H9 (cell line): ENCODE measurements at places on chromosomes 2 and 18.

GRCh38 chr2:167157523-167157922, 269.2 kb downstream of the XIRP2 start:
- DNase-seq = no peak

GRCh38 chr2:85995648-85996529, 107.1 kb upstream of the ST3GAL5 start:
- peak; percentile 17 for DNase-seq

DNA sequence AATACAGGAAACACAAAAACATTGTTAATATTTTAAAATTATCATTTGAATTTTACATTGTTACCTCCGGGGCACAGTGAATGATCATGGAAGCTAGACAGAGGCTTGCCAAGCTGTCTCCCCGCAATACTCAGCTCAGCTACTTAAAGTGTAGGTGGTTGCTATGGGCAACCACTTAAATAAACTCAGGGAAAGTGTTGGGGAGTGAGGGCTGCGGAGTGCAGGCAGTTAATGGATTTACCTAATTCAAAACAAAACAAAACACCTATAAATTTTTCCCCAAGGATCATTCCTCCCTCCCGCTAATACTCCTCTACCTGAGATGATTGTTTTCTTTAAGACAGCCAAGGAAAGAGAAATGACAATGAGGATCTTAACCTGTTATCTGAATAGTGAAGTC, 349.5 kb downstream of the TGIF1 start:
- no peak for DNase-seq

DNA sequence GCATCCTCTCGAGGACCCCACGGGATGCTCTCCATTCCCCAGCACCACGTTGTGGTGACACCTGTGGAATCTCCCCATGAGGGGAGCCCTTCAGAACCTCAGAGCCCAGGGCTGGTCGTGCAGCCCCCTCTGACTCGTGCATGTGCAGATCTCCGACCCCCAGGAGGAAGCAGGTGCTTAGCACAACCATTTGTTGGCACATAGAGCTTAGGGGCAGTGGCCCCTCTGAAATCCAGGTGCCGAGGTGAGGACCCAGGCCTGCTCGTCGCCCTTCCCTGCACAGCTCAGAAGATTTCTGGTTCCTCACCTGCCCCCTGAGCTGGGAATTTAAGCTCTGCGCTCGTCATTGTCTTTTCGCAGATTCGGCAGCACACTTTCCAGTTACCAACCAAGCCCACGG, 1.3 kb upstream of the OTOS start:
- no peak for DNase-seq

DNA sequence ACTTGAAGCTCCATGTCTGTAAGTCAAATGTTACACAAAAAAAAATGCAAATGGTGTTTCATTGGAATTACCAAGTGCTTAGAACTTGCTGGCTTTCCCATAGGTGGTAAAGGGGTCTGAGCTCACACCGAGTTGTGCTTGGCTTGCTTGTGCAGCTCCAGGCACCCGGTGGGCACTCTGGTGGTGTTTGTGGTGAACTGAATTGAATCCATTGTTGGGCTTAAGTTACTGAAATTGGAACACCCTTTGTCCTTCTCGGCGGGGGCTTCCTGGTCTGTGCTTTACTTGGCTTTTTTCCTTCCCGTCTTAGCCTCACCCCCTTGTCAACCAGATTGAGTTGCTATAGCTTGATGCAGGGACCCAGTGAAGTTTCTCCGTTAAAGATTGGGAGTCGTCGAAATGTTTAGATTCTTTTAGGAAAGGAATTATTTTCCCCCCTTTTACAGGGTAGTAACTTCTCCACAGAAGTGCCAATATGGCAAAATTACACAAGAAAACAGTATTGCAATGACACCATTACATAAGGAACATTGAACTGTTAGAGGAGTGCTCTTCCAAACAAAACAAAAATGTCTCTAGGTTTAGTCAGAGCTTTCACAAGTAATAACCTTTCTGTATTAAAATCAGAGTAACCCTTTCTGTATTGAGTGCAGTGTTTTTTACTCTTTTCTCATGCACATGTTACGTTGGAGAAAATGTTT, 97.9 kb upstream of the IL1R2 start:
- peak; percentile 81 for DNase-seq

GRCh38 chr2:131038258-131039100, 54.8 kb downstream of the FAM168B start:
- DNase-seq = no peak

DNA sequence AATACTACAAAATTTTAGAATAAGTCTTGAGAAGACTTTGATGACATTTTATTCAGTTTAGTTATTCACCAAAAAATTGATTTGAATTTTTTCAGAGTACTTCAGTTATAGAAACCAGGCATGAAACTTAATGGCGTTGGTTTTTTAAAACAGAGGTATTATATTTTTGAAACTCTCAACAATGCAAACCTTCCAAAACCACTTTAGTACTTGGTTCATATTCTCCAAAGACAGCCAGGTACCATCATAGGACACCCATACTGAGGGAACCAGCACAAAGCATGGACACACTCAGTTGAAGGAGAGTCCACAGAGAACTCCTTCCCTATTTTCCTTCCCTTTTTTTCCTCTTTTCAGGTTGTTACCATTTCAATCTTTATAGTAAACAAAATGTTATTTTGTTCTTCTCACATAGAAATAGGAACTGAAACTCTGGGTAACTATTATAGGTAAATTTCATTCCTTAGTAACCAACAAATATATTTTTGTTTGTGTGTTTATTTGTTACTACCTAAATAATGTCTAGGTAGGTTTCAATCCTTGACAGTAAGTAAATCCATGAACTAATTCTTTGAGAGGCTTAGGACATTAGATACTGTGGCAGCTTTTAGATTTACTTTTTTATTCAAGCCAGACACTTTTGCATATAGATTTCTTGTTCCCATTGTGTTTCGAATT, 95.8 kb downstream of the TMEFF2 start:
- DNase-seq = no peak

- no peak for DNase-seq
Measured at GRCh38 chr2:143171817-143172216, 42.6 kb downstream of the ARHGAP15 start.

DNA sequence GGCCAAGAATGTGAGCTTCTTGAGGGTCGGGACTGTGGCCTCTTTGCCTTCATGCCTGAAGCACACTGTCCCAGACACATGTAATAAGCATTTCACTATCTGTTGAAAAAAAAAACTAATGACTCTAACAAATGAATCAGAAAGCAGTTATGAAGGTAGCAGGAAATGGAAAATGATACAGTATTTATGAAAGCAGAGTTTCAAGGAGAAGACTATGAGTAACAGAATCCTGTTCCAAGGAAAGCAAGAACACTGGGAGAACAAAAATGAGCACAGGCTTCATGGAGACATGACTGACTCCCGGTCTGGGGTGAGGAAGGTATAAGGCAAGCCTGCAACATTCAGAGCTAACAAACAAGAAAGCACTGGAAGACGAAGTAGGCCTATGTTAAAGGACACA, 190.8 kb downstream of the RNF152 start:
- no peak for DNase-seq

GRCh38 chr2:54591551-54591950, 131.9 kb upstream of the EML6 start:
- no peak for DNase-seq

GRCh38 chr2:75548036-75548573, 12.6 kb downstream of the EVA1A start:
- no peak for DNase-seq

GRCh38 chr2:180048251-180048650, 41.2 kb upstream of the CWC22 start:
- DNase-seq = no peak

- no peak for DNase-seq
Measured at GRCh38 chr18:67783196-67783946, 266.9 kb upstream of the DSEL start.

DNA sequence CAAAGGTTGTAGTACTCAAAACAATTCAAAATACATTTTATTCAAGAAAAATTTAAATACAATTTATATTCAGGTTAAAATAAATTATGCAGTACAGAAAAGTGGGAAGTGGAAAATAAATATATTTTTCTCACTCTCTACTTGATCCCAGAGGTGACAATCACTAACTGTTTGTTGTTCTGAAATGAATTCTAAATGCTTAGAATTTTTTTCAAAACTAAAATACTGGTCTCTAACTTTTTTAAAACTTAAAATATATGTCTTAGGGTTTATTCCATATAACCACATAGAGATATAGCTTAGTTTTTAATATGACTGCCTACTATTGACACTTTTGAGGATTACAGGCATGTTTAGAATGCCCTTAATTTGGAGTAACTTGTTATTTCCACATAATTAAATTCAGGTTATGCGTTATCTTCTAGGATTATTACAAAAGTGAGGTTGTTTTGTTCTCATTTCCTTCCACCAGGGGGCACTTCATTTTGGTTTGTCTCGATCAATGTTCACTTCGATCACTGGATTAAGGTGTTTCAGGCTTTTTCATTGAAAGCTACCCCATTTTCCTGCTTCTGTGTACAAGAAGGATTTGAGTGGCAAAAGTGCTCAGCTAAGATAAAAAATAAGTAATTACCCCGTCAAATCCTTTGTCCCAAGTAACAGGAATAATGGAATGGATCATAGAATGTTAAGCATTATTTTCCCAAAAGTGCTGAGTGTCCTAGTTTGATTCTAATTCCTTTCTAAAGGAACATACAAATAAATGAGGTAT, 27.1 kb upstream of the TFPI start:
- no peak for DNase-seq

DNA sequence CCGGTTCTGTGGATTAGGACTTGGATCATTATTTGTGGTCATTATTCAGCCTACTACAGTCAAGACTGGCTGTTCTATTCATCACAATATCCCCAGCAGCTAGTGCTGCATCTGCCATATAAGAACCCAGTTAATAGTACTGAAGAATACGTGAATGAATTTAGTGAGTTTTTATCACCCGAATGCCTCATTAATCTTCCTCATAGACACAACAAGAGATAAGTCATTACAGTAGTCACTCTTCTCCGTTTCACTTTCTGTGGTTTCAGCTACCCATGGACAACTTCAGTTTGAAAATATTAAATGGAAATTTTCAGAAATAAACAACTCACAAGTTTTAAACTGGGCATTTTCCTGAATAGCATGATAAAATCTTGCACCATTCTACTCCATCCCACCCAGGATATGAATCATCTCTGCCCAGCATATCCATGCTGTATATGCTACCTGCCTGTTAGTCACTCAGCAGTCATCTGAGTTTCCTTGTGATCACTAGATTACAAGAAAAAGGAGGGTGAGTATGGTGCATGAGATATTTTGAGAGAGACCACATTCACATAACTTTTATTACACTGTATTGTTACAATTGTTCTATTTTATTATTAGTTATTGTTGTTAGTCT, 363.7 kb upstream of the CHAC2 start:
- no peak for DNase-seq

DNA sequence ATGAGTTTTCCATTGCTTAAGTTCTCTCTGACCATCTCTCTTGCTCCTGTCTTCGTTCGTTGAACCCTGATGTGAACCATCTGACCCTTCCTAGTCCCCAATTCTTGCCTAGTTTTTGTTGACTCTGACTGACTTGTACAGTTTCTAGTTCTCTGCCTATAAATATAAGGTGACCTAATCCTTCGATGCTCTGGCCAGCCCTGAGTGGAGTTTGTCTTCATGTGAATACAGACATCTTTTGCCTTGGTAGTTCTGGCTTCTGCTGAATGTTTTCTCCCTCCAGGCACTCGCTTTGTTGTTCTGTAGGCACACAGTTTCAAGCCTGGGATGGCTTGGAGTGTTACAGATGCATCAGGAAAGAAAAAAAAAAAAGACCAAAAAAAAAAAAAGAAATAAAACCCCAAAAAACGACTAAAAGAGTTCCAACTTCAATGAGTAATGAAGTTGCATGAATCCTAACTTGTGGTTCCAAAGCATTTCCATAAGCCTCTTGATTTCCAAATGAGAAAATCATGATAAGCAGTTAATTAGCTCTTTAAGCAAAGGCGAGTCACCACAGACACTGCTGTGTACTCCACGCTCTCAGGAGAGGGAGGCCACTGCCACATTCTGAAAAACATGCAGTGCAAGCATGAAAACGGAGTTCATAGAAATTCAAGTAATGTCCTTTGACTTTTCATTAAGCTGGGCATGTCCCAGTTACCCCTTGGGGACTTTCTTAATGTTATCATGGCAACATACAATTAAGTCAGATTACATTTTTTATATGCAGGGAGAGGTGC, 165.2 kb downstream of the TDRD15 start:
- no peak for DNase-seq

DNA sequence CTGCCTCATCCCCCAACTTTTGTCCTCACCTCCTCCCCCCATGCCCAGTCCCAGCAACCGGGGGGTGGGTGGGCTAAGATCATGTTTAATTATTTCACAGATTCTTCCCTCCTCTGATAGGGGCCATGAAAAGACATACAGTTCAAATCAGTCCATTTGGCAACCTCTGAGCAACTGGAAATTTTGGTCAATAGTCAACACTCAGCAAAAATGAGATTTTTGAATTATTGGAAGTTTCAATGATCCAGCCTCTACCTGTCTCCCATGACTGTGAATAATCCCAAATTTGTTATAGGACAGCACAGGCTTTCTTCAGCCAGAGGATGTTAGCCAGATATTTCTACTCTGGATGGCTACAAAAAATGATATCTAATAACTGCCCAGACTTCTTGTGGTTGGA, 549.9 kb downstream of the TNS1 start:
- no peak for DNase-seq

DNA sequence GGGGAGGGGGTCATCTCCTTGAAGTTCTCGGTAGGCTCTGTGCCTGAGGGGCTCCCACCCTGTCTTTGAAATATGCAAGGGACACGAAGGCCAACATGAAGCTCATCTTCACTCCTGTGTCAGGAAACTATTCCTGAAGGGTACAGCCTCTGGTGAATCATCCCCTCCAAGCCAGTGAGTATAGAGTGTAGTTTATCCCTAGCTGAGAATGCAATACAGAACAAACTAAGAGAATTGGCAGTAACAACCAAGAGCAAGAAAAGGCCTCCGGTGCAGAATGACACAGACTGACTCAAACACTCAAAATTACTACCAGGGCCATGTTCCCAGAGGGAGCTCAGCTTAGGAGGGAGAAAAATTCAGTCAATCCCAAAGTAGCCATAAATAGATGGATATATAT, 413.3 kb downstream of the BCL11A start:
- no peak for DNase-seq

DNA sequence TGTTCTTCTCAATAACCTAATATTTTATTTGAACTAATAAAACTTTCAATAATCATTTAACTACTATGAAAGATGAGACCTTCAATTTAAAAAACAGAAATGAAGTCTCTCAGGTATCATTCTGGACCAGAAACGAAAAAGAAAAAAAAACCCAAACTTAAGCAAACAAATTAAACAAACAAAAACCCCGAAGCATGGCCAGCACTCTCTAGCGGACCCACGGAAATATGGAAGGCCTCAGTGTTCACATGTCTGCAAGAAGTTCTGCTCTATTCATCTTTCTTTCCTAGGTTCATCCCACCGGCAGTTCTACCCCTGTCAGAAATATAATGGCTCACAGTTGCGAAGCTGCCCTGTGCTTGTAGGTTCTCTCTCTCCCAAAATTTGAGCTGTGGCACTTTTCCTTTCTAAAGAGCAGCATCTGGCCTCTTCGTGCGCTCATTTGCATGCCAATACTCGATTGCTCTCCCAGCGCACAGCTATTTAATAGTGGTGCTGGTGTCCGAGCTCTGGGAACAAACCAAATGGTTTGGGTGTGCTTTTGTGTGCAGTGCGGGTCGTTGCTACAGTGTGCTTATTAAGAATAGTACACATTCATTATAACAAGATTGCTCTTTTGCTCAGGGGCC, 129.0 kb upstream of the ZEB2 start:
- DNase-seq = peak; percentile 51
